ENCODE measurements at places on chromosomes 3 and 15.

- DNase-seq: peak; percentile 75
These were observed 1.8 kb upstream of the ZMYND10 start for GRCh38 chr3:50347187-50347813.

GRCh38 chr3:68893600-68894239 lies 38.6 kb downstream of the TAFA4 start:
- DNase-seq: no peak

DNA sequence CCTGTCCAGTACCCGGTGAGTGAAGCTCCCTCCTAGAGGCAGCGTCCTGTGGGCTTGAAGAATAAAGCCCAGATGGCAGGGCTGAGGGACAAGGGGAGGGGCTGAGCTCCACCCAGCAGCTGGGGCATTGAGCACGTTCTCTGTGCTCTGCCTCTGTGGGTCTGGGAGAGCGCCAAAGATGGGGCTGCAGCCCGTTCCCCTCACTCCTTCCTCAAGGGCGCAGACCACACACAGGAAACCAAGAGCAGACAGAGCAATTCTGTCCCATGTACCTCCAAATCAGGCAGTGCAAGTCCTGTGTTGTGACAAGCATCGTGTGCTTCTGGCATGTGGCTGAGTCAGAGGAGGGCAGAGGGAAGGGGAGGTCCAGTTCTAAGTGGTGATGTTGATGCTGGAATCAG lies 15.7 kb upstream of the KIF23 start:
- DNase-seq: no peak

DNA sequence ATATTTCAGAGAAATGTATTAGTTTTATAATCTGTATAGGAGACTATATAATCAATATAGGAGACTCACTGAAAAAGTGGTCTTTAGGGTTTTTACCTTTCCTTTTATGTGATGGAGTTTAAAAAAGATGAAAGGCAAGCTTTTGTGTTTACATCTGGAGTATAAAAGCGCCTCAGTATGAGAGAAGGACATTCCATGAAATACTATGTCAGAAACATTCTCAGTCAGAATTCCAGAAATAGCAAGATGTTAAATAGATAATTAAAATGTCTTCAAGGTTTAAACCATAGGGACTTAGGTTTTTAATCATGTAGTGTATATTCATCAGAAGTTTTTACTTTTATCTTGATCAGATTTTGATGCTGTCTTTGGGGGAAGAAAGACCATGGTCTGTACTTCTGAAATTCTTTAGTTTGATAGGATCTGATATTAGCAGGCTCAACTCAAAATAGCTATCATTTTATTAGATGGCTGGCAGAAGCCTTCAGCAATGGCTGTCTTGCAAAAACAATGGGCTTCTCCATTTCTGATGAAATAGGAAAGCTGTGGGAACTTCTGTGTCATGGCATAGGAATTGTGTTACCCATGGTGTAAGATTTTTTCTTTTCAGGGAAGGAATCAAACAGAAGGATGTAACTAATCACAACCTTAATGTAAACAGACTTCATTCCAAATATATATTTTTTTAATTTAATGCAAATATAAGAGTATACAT lies 209.6 kb upstream of the PLSCR5 start:
- no peak for DNase-seq

DNA sequence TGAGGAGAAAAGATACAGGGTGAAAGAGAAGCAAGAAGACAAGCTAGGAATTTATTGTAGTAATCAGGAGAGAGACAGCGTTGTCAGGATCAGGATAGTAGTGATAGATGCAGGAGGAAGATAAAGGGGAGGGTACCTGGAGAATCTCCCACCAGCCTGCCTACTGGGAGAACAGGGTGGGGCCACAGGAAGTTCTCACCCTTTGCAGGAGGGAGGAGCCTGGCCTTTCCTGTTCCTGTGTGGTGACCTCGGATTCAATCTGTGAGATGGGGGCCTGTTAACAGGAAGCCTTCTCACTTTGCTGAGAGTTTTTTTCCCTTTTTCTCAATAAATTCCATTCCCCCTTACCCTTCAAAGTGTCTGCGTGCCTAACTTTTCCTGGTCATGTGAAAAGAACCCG lies 37.6 kb downstream of the GMPS start:
- DNase-seq: no peak

DNA sequence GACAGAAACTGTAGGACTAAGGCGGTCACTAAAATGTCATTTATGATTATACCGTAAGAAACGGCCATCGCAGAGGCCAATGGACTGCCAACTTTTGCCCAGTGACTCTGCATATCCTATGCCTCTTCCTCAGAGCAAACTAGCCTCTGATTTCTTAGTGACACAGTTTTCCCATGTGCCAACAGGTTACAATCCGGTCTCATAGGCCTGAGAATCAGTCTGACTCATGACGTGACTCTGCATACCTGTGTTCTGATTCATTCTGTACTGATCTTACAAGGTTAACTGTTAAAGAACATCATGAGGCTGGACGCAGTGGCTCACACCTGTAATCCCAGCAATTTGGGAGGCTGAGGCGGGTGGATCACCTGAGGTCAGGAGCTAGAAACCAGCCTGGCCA lies 17.8 kb downstream of the RUBCN start:
- no peak for DNase-seq

DNA sequence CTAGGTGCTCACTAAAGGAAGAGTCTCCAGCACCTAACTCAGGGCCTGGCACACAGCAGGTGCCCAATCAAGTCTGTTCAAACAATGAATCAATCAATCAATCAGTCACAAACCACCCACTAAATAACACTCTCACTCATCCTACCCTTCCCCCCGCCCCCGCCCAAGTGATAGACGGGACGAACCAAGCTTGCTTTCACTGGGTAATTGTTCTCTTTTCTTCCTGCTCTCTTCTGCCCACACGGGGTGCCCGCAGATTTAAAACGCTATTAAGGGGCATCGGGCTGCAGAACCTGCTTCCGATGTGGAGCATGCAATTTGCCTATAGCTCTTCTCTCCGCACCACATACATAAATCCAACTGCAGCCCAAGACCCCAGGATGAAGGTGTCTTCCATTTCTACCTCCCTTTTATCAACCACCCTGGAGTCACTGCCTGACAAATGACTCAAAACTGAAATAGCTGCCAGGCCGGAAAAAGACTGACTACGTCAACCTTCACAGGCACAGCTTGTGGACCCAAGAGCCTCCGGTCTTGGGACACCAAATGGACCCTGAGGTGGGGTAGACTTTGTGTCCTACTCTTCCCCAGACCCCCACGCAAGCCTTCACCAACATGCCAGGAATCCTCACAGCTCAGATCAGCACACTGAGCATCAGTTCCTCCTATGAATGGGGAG lies 1.7 kb downstream of the KLHL25 start:
- peak; percentile 36 for DNase-seq

DNA sequence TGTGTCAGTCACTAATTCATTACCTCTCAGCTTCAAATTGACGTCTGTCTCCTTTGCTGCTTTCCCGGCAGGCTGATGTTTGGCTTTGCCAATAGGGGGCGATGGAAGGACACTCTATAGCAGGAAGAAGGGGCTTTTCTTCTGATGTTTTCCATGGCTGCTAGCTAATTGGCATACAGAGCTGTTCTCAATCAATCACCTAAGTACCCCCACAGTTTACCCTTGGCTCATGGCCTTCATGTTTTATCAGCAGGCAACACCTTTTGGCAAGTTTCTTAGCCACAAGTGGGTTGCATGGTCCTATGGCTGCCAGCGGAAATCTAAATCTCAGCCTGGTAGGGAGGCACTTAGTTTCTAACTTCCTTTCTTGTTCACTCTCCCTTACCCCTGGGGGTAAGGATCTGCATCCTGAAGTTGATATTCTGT lies 45.0 kb downstream of the ESYT3 start:
- no peak for DNase-seq

DNA sequence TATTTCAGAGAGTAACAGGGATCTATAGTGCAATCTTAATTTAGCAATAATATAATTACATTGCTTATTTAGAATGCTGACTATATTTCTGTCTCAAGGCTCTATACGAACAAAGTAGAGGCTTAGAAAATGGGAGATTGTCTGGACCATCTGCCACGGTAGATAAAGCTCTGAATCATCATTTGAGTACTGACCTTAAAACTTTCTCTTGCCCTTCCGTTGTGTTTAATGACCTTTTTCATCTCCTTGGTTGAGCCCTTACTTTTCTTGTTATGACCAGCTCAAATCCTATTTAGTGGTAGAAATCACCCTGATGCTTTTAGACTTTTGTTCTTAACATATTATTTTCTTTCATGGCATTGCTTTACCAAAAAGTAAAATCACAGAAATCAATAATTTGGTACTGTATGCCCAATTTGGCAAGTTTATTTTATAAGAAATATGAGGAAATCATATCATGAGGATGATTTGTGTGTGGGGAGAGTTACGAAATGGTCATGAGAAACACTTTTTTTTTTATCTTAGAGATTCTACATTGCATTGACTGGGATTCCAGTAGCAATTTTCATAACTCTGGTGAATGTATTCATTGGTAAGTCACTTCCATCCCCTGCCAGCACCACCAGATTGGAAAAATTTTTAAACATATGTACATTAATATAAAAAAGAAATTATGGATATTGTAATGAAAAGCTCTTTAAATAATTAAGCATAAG lies 11.0 kb downstream of the NDUFB5 start:
- DNase-seq: no peak

GRCh38 chr3:160003520-160004128 lies 15.0 kb downstream of the IL12A start:
- DNase-seq: peak; percentile 16

Data from stimulated activated CD4-positive, alpha-beta T cell treated with anti-CD3 and anti-CD28 coated beads, Interleukin-4, amount 100 ng/mL, for 4 hours (primary cell).